Stimulated activated CD8-positive, alpha-beta memory T cell treated with anti-CD3 and anti-CD28 coated beads, Interleukin-4, amount 100 ng/mL, for 48 hours (primary cell): ENCODE measurements at places on chromosomes 7 and 10.

- no peak for DNase-seq
These were observed 245.0 kb upstream of the SORCS1 start for GRCh38 chr10:107409522-107409921.

DNA sequence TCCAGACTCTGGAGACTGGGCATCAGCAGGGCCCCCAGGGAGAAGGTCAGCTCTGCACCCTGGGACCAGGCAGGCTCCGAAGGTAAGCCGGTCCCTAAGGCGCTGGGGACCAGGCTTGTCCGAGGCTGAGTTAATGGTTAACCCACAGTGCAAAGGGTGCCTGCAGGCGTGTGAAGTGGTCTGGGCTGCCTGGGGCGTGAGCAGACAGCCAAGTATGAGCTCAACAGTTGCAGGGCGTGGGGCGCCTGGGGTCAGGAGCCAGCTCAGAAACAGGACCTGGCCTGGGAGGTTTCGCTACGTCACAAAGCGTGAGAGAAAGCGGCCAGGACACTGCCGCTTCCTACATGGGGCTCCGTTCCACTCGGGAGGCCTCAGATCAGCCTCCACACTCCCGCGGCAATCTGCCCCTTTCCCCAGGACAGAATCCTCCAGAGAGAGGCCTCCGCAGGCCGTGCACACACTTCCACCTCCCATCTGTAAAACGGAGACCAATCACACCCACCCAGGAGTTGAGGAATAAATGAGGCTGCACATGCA, 16.0 kb downstream of the PDGFA start:
- no peak for DNase-seq

GRCh38 chr10:35331894-35332640, 4.2 kb upstream of the CCNY start:
- no peak for DNase-seq

DNA sequence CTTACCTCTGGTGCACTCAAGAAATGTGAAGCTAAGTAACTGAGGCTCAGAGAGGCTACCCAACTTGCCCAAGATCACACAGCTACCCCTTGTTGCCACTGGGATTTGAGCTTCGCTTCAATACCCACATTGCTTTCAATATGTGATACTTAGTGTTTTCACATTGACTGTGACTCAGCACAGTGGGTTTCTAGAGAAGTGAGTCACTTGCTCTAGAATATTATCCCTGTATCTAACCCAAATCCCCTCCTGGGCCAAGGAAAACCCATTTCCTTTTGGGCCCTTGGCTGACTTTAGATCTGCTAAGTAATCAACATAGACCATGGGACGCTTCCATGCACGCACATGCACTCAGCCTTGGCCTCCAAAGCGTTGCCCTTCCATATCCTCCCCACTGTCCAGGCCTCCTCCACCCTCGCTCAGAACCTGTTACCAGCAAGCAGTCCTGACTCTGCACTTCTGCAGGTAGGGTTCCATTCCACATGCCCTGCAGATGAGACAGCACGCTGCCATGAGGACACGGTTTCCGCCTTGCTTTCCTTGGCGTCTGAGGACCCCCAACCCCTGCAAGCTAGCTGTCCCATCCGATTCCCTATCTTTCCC, 87.7 kb upstream of the CHST15 start:
- no peak for DNase-seq

DNA sequence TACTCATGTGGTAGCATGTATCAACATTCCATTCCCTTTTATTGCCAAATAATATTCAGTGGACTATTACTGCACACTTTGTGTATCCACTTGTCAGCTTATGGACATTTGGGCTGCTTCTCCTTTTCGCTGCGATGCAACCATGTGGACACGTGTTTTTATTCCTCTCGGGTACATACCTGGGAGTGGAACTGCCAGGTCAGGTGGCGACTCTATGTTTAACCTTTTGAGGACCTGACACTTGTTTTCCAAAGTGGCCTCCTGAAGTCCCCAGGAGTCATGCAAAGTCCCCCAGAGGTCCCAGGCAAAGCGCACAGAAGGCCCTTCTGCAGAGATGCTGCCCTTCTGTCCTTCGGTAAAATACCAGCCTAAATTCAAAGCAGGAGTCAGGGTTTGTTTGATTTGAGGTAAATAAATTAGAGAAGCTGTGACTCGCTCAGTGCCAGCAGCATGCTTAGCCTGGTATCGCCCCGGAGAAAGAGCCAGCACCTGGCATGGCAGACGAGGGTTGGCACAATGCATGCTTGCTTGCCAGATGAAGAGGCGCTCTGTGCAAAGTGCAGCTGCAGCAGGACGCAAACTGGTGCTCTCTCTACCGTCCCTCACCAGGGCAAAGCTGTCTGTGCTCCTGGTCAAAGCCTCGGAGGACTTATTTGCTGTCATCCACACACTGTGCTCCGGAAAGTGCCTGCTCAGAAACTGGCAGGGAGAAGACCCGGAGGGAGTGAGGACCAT, 37.8 kb downstream of the HIPK2 start:
- DNase-seq = no peak

- peak; percentile 62 for DNase-seq
These were observed 584 bp upstream of the ZMIZ1 start for GRCh38 chr10:79068203-79068561.
